ENCODE measurements at places on chromosomes 6 and 20. TPM values are rescaled to one million over a fixed set of nuclear protein-coding genes. Genes with fewer than 3 reads are reported as not detected.

DNA sequence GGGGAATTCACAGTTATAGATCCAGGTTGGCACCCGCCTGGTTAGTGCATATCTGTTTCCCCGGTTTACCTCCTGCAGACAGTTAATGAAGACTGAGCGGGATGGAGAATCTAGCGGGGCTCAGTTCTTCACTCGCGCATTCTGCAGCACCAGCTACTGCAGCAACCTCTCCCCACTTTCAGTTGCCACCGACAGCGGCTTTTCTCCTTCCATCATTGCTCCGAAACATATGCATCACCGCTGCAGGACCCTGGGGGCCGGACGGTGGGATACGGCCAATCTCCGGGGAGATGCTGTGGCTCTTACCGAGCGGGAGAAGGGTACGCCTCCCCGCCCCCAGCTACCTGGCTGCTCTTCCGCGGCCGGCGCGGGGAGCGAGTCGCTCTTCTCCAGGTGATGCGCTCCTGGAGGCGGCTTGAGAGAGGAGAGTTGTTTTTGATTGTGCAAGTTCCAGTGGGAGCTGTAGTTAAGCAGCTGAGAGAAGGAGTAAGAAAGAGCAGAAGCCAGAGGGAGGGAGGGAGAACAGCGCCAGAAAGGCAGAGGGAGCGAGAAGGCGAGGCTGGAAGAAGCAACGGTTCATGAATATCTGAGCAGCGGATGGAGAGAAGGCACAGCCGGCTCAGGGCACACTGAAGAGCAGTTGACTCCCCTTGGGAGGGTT lies at the start of gene SGK1:
Gene SGK1, minus strand, starts transcription at position 642 of the 661 bp plus-strand sequence. CDS start 652 bp downstream, outside the sequence.
- no peak for DNase-seq

- DNase-seq: no peak
Observed at GRCh38 chr6:42118162-42119001, 24.0 kb downstream of the C6orf132 start.

Gene COL11A2
- 0.51 TPM for total RNA-seq

GRCh38 chr20:58899512-58899911 lies 47.0 kb downstream of the GNAS start:
- no peak for DNase-seq

Gene PRSS35
- not detected for total RNA-seq

Gene IL17F
- not detected for total RNA-seq

All from GM12878 (cell line).